ENCODE measurements at places on chromosomes 5 and 9.

GRCh38 chr9:3773362-3774060, 247.7 kb upstream of the RFX3 start:
- DNase-seq: no peak

DNA sequence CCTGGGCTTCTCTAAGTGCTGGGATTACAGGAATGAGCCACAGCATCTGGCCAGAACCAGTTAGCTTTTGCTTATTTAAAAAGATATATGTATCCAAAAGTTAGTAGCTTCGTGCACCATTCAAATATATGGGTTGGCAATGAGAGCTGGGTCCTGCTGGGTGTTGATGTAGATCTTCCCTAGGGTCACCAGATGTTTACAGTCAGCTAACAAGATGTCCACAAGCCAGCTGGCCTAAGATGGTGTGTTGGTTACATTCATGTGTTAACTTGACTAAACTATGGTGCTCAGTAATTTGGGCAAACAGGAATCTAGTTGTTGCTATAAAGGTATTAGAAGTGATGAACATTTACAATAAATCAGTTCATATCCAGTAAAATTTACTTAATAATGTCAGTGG, 948.6 kb upstream of the EDIL3 start:
- DNase-seq: no peak

GRCh38 chr9:89358985-89359384, 40.7 kb downstream of the SECISBP2 start:
- DNase-seq: peak; percentile 22

- DNase-seq: no peak
These were observed 267.2 kb upstream of the ACO1 start for GRCh38 chr9:32117291-32117690.

DNA sequence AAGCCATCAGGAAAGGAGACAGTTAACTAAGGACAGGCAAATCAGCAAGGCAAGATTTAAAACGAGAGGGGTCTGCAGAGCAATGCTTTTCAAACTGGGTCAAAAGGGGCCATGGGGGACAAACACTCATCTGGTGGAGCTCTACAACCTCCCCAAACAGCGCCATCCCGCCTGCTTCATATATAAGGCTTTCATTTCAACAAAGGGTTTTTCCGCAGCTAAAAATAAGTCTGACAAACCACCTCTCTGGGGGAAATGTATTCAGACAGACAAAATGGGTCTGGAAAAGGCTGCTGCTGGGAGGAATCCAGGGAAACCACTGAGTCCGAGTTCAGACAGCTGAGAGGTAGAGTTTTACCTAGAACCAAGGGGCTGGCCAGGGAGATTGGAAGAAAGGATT, 8.3 kb upstream of the SEPTIN8 start:
- no peak for DNase-seq

- peak; percentile 85 for DNase-seq
These were observed at the start of gene UGT3A2 for GRCh38 chr5:36066540-36067210. Gene UGT3A2 (minus strand): TSS chr5:36066882. CDS start chr5:36066789, 93 bp downstream.

- peak; percentile 96 for DNase-seq
These were observed 786 bp upstream of the NTNG2 start for GRCh38 chr9:132160802-132161742.

- no peak for DNase-seq
These were observed 109.0 kb downstream of the ATP10B start for GRCh38 chr5:160743027-160743426.

DNA sequence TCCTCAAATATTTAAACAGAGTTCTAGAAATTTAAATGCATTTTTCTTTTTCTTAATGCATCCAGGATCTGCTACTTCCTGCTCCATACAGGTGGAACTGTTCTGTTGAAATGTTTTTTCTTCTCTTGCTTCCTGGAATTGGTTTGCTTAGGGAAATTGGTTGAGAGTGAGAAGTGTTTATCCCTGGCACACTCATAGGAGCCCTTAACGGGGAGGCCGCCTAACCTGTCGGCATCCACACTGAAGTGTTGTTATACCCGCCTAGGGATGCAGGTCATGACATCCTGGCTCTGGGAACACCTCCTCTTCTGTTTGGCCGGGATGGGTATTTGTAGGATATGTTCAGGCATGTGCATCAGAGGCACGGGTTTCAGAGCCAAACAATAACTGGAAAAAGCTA, 239.7 kb downstream of the GADD45G start:
- DNase-seq: no peak

Data from NCI-H82 (cell line).